A673 (cell line): ENCODE measurements at places on chromosomes 7 and 10. TPM values are rescaled to one million over a fixed set of nuclear protein-coding genes. Genes with fewer than 3 reads are reported as not detected.

GRCh38 chr10:14184841-14185315, 145.8 kb downstream of the FRMD4A start:
- peak; percentile 60 for DNase-seq

DNA sequence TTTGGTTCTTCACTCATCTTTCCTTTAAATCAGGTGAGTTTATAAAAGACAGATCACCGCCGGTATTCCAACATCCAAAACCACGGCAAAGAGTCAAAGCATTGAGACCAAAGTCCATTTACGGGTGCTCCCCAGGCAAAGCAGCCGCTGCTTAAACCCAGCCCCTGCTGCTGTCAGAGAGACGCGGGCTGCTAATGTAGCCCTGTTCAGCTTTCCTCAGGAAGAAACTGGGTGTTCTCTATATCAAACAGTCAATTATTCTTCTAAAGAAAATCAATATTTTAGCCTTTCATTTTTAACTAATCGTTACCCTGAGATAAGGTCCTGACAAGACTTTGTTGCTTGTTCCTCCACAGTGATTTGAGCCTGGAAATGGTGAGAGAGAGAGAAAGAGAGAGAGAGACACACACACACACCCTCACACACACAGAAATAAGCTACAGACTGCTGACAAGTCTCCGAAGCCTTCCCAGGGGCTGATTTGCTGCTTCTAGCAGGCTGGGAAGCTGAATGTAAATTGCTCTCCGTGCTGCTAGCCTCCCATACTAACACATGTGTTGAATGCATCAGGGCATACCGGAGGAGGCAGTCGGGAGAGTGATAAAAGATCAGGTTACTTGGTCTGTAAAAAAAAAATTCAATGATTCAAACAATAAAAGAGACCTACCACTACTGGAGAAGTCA, 183.0 kb upstream of the ANK3 start:
- peak; percentile 82 for DNase-seq

DNA sequence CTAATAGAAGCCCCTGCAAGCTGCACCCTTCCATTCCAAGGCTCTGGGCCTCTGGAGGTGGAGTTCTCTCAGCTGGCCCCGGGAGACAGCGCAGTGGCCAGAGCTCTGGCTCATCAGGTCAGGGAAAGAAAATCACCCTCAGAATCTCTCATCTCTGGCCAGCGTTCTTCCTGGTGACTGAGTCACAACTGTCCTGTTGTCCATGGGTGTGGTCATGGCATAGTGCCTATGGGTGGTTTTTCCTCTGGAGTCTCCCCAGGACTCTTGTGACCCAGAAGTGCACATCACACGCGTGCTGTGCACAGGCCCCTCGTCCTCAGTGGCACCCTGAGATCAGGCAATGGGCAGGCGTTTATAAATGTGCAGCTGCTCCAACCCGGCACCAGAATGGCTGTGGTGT, 27.4 kb upstream of the FXYD4 start:
- no peak for DNase-seq

GRCh38 chr10:122292376-122292775, 21.3 kb downstream of the BTBD16 start:
- no peak for DNase-seq

- no peak for DNase-seq
Measured at GRCh38 chr10:132390170-132390920, 6.7 kb upstream of the PWWP2B start.

GRCh38 chr7:93910076-93910994, 4.0 kb downstream of the GNGT1 start:
- no peak for DNase-seq

DNA sequence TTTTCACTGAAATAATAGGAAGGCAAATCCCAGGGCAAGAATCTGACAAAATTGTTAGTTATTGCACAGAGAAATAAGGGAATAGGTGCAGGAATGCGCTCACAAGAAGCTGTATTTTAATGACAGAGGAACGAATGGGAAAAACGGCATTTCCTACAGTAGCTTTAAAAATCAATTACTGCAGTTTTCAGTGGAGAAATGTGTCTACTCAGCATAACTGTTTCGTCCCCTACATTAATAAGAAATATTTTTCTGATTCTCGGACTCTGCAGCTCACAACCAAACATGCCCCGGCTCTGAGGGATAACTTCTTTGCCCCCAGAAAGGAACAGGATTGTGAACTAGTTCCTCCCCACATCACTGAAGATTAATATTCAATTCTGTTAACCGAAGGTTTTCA, 44.9 kb upstream of the TCERG1L start:
- DNase-seq = no peak

GRCh38 chr10:87603769-87604168, 55.9 kb upstream of the PAPSS2 start:
- no peak for DNase-seq

DNA sequence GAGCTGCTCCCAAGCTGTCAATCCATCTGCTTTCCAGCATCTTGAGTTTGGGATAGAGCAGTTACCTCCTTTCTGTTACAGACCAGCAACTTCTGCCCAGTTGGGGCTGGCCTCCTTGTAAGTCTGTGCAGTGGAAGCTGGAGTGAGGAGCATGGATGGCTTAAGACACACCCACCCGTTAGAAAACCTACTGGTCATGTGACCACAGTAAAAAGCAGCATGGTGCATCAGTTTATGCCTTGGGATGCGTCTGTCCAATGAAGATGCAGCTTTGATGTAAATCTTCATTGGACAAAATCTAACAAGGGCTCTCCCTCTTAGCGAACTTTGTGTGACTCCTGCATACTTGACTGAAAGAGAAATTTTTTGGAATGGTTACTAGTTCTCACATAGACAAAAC, 453.5 kb downstream of the TYW1 start:
- DNase-seq = no peak

DNA sequence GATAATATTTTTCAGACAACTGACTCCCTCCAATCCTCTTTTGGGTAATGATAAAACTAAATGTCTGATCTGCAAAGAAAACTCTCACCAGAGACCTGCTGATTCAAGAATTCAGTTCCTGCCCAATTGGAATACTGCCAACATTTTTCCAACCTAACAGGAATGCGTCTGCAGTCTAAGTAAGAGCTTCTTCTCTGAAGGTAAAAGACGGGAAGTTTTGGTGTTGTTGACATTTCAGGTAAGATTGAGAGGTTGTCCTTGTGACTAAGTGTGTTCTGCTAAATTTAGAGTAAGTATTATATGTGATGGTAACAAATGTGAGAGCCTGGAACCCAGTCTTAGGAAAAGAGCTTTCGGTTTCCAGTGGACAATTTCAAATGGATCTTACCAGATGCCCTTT, 17.6 kb downstream of the IFIT5 start:
- peak; percentile 30 for DNase-seq

DNA sequence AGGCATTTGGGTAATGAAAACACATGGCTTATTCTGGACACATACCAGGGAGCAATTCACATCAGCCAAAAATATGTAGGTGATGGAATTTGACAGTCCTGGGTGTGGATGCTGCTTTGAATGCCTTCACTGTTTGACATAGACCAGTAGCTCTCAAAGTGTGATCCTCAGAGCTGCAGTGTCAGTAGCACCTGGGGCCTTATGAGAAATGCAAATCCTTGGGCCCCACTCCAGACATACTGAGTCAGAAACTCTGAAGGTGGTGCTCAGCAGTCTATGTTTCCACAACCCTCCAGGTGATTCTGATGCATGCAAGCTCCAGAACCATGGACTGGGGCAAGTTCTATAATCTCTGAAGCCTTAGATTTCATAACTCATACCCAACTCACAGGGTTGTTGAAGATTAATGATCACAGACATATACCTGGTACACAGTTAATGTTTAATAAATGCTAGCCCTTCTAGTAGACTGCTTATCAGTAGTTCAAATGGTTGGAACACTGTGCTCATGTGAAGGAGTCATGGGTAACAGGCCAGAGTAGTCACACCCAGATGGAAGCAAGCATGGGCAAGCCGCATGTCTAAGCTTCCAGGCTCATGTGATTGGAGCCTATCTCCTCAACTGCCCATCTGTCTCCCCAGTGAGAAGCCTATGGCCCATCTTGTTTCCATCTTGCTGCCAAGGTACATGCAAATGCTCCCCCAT, 715.7 kb downstream of the GRID1 start:
- no peak for DNase-seq

GRCh38 chr7:42843205-42843800, 68.6 kb downstream of the C7orf25 start:
- DNase-seq = peak; percentile 83

Gene IPMK
- 8.2 and 8.3 TPM in 2 replicates for total RNA-seq

Gene CCZ1B
- 68.6 and 72.0 TPM in 2 replicates for total RNA-seq

Gene ADAMTS14
- total RNA-seq = 0.09 and 0.21 TPM in 2 replicates

Gene LIPK
- total RNA-seq = not detected in 2 replicates

Gene CPA4
- total RNA-seq = 0.35 TPM in 1 of 2 replicates, not detected in the other

Gene IFIT1
- total RNA-seq = 2.4 and 3.2 TPM in 2 replicates

Gene AZGP1
- not detected in 2 replicates for total RNA-seq

Gene CALHM1
- total RNA-seq = not detected in 2 replicates
